ENCODE measurements at places on chromosomes 1 and 21. TPM values are rescaled to one million over a fixed set of nuclear protein-coding genes. Genes with fewer than 3 reads are reported as not detected.

DNA sequence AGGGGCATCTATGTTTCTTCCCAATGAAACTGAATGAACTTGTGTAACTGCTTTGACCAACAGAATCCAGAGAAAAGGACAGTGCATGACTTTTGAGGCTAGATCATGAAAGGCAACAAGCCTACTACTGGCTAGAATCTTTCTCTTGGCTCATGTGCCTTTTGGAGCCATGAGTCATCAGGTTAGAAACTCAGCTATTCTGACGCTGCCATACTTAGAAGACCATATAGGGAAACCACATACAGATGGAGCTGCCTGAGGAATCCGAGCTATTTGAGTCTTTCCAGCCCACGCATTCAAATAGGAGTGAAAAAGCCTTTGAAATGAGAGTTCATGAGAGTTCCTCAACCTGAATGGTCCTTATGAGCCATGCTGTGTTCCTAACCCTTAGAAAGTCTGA is 738.5 kb upstream of the CHRM3 start:
- no peak overlapping the region for H3K27ac ChIP-seq
- no peak for DNase-seq
- no peaks in the 10 kb centered on the region for H3K36me3 ChIP-seq
- H3K27me3 ChIP-seq: no peaks in the 10 kb centered on the region

- H3K36me3 ChIP-seq: no peaks in the 10 kb centered on the region
- no peak overlapping the region for H3K4me3 ChIP-seq
- no peak for DNase-seq
Observed at GRCh38 chr1:150912623-150913022, 13.5 kb upstream of the SETDB1 start.

DNA sequence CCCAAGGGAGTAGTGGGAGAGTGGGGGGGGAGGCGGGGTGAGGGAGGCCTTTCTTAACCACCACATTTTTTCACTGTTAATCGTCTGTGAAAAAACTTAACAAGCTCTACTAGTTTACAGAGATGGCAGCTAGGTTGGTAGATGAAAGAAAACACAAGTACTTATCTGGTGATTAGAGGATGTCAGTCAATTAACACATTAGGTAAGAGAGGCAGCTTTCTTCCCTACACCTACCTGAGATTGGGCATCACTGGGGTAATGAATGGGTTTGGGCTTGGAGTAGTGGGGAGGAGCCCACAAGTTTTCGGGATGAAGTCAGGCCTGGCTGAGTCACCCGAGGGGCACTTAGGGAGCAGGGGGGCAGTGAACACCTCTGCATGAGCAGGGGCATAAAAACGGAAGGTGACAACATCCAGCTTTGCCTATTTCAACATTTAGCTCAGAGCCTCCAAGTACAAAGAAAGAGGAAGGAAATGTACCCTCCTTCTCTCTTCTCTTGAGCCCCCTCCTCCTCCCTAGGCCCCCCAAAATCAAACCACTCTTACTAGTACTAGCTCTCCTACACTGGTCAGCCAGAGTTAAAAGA is 2.5 kb downstream of the LBR start:
- H3K4me1 ChIP-seq: peaks cover 52% of the 10 kb centered on the region
- H3K36me3 ChIP-seq: peaks cover 31% of the 10 kb centered on the region
- H3K4me3 ChIP-seq: no peak overlapping the region
- peak overlapping the region; percentile 96 for H3K27ac ChIP-seq
- no peak for DNase-seq

DNA sequence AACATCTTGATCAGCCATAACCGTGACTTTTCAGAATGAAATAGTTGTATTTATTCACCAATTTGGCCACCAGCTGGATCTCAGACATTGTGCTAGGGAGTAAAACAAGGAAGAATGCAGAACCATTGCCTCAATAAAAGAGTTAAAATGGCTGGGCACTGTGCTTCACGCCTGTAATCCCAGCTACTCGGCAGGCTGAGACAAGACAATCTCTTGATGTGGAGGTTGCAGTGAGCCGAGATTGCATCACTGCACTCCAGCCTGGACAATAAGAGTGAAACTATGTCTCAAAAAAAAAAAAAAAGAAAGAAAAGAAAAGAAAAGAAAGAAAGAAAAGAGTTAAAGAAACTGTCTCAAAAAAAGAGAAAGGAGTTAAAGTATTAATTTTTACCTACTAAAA is 199.5 kb downstream of the TPR start:
- DNase-seq: no peak
- no peak overlapping the region for H3K27ac ChIP-seq
- no peak overlapping the region for H3K4me3 ChIP-seq
- no peaks in the 10 kb centered on the region for H3K4me1 ChIP-seq

The FMN2 gene
- not detected for total RNA-seq

The PRKAB2 gene
- 11.0 TPM for total RNA-seq

The SPATA45 gene
- total RNA-seq: not detected

Measured in spleen (tissue), 13 donors.